Foreskin keratinocyte (primary cell): ENCODE measurements at places on chromosomes 16 and 17. TPM values are rescaled to one million over a fixed set of nuclear protein-coding genes. Genes with fewer than 3 reads are reported as not detected.
A peak's percentile ranks its signal among the peaks of the same experiment; 100 is the strongest.

The GCGR gene
- not detected in 2 replicates for total RNA-seq

The PRPSAP2 gene
- total RNA-seq: 26.6 and 28.3 TPM in 2 replicates

The TOX3 gene
- not detected in 2 replicates for total RNA-seq

The CD300LD gene
- total RNA-seq: not detected in 2 replicates

The CCR7 gene
- total RNA-seq: not detected in 2 replicates

The CRYM gene
- total RNA-seq: not detected in 2 replicates

The TSPAN10 gene
- 0.67 and 0.71 TPM in 2 replicates for total RNA-seq

The NXPH3 gene
- total RNA-seq: 1.1 and 2.0 TPM in 2 replicates

The FNDC8 gene
- total RNA-seq: not detected in 2 replicates

GRCh38 chr16:89040391-89040790 is 53.3 kb upstream of the ACSF3 start:
- no peak for DNase-seq

GRCh38 chr17:42347198-42347597 is 41.0 kb downstream of the STAT3 start:
- DNase-seq: peak; percentile 21

DNA sequence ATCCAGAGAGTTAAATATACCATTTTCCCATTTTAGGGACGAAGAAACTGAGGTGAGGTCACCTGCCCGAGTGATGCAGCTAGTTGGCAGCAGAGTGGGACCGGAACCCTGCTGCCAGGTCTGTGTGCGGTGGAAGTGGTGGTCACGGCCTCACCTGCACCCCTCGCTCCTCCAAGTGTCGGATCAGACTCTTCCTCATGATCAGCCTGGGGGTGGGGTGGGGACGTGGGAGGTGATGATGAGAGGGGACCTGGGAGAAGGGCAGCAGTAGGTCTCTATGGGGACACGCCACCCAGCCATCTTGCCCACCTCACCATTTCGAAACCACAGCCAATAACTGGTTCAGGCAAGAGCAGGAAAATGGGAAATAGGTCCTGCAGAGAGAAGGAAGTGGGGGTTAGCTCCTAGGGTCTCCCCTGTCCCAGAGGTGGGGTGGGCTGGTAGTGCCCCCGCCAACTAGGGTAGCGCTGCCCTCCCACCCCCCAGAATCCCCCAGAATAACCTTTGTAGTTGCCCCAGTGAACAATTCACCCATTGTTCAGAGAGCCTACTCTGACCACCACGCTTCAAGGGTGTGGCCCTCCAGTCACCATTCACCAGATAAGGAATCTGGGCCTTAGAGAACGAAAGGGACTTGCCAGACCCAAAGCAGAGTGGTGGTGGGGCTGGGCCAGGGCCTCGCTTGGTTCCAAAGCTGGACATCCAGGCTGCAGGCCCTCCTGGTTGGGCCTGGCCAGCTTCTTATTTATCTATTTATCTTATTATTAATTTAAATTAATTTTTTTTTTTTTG is 5.1 kb downstream of the GDPD3 start:
- no peak for DNase-seq

DNA sequence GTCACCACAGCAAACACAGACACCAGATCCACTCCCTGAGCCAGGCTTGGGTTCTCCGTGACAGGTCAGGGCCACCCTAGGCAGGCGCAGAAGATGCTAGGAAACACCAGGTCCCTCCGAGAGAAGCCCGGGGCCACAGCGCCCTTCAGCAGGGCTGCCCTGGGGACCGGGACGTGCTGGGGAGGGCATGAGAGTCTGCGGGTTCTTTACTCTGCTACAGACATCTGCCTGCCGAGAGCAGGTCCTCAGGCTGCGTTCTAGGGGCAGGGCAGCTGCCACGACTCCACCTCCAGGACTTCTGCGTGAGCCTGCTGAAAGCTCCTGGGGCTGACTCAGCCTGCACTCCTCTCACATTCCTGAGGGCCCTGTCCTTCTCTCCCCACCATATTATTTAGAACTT is 11.4 kb downstream of the MYLK3 start:
- DNase-seq: peak; percentile 21

GRCh38 chr16:52786091-52786490 is 239.1 kb upstream of the TOX3 start:
- no peak for DNase-seq

DNA sequence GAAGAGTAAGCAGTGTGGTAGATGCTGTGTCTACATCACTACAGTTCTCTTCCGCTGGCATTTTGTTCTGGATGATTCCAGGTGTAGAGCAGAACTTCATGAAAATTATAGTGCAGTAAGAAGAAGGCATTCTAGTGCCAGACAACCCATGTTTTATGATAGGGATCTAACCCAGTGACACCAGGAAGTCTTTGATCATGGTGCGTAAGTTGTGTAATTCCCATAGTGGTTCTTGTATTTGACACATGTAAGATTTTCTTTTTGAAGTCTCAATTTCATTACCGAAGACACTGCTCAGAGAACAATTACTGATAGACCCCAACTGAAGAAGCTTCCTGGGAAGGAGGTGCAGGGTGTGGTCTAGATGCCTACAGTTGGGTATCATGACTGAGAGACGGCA is 356.9 kb downstream of the CA10 start:
- no peak for DNase-seq

DNA sequence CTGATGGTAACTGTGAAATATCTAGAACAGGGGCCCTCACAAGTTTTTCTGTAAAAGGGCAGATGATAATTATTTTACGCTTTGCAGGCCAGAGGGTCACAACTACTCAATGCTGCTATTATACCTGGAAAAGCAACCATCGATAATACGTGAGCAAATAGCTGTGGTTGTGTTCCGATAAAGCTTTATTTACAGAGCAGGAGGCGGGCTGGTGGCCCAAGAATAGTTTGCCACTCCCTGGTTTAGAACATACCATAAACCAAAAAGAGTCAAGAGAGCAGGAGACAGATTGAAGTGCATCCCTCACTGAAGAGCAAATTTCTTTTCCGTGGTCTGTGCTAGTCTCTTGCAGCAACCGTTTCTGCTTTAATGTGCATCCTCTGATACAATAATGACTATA is 77.9 kb upstream of the DYNLRB2 start:
- no peak for DNase-seq

DNA sequence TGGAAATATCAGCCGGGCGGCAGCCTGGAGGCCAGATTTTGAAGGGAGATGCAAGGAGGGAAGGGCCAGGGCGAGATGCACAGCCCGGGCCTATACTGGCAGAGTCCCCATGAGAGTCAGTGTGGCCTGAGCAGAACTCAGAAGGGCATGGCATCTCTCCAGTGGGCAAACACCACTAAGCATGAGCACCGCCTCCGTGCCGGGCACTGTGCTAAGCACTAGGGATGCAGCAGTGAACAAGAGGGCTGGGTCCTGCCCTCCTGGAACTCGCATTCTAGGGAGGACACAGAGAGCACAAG is 33.5 kb downstream of the TK2 start:
- DNase-seq: no peak

DNA sequence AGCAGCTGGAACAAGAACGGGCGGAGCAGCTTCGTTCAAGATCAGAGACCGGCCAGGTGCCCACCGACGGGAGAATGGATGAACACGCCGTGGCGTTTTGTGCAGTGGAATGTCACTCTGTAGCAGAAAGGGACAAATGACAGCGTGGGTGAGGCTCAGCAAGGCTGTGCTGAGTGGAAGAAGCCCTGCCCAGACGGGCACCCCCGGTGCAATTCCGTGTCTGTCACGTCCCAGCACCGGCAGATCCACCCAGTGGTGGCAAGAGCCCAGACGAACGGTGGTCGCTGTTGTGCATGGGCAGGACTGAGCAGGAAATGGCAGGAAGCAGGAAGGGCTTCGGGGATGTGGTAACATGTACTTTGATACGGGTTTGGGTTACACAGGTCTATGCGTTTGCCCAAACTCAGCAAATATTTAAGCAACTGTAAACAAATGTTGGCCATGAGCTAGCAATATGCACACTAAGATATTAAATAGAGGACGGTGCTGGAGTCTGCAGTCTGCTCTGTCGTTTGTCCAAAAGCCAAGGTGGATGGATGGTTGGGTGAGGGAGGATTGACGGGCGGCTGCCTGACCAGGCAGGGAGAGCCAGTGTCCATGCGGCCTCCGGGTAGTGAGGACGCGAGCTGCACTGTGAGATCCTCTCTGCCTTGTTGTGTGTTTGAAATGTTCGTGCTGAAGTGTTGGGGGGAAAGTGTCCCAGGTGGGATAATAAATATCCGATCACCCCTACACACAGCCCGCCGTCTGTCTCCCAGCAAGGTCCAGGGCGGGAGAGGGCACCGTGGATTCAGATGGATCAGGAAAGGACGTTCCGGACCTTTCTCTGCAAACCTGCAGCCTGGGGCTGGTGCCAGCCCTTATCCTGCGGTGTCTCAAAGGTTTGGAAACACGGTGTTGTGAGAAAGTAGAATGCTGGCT is 48.4 kb downstream of the COX4I1 start:
- DNase-seq: no peak

GRCh38 chr17:21251337-21252010 is 1.7 kb downstream of the NATD1 start:
- DNase-seq: no peak

- DNase-seq: no peak
These were observed 469.1 kb downstream of the GRIN2A start for GRCh38 chr16:9713156-9713555.

- no peak for DNase-seq
These were observed 26.5 kb downstream of the KAT7 start for GRCh38 chr17:49814781-49815529.

GRCh38 chr17:7108981-7109380 is 5.6 kb downstream of the ASGR2 start:
- no peak for DNase-seq

- no peak for DNase-seq
These were observed 13.4 kb downstream of the WFDC1 start for GRCh38 chr16:84308120-84308519.

- no peak for DNase-seq
These were observed 66.1 kb upstream of the SMURF2 start for GRCh38 chr17:64728041-64728695.

- DNase-seq: no peak
These were observed 18.1 kb upstream of the GHDC start for GRCh38 chr17:42212382-42212781.

- DNase-seq: no peak
These were observed 44.4 kb downstream of the APPBP2 start for GRCh38 chr17:60481604-60482003.

- DNase-seq: no peak
These were observed 21.4 kb upstream of the MAP3K14 start for GRCh38 chr17:45338023-45338781.

GRCh38 chr17:71315568-71315967 is 805.3 kb upstream of the SOX9 start:
- DNase-seq: no peak

GRCh38 chr17:81388091-81388611 is 7.1 kb upstream of the BAHCC1 start:
- no peak for DNase-seq

GRCh38 chr16:4610011-4611005 is 4.4 kb downstream of the UBALD1 start:
- no peak for DNase-seq

- peak; percentile 31 for DNase-seq
These were observed 25.0 kb downstream of the WNT9B start for GRCh38 chr17:46876353-46876887.

- peak; percentile 45 for DNase-seq
These were observed 366.5 kb downstream of the SEC14L1 start for GRCh38 chr17:77507111-77507885.

DNA sequence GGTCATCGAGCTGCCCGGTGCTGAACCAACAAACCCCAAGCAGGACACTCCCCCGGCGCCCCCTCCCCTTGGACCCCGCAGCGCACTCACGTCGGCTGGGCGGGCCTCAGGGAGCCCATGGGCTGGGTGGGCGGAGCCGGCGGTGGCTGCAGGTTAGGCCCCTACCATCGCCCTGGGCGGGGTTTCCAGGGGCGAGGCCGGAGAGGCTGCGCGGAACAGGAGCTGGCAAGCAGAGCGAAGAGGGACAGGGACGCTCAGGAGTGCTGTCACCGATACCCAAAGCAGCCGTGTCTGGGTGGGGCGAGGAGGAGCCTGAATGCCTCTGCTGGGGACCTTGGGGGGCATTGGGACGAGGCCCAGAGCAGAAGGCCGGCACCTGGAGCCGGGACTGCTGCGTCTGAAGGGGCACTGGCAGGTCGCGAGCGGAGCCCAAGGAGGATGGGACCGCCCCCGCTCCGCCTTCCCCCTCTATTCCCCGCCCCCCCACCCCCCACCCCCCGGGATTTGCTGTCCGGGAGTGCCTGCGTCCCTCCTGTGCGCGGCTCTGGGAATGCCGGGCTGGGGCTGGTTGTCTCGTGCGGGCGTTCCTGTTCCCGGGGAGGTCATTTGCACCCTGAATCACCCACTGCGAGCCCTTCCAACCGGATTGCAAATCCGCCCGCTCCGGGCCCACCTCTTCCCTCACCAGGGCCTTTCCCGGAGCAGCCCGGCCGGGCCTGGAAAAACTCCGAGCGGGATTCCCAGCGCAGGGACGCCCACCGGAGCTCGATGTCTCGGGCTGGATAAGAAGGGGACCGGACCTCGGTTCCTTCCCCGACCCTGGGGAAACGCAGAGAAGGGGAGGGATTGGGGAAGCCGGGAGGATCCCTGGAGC is 902 bp downstream of the ARHGAP27 start:
- DNase-seq: peak; percentile 66

GRCh38 chr16:84052071-84052622 is 9.6 kb upstream of the SLC38A8 start:
- DNase-seq: no peak

DNA sequence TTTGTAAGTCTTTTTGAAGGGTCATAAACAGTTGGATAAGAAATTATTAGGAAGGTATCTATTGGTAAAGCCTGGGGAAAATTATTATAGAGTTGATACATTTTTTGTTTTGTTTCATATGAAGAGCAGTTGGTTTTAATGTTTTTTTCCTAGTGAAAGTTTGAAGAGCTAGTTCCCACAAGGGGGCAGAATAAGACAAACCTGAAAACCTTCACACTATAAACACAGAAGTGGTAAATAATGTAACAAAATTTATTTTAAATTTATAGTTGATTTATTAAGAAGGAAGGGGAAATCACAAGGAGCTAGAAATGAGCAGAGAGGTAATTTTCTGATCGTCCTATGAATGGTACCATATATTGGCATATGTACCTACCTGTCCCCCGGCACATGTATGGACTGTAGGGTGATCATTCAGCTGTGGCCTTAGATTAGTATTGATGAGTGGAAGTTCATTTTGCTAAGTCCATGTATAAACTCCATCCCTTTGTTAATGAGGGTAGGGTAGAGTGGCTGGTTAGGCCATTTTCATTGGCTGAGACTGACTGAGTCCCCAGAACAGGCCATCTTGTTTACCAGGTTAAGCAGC is 116.3 kb downstream of the TANC2 start:
- DNase-seq: no peak
